ENCODE measurements at places on chromosomes 5 and 9.

DNA sequence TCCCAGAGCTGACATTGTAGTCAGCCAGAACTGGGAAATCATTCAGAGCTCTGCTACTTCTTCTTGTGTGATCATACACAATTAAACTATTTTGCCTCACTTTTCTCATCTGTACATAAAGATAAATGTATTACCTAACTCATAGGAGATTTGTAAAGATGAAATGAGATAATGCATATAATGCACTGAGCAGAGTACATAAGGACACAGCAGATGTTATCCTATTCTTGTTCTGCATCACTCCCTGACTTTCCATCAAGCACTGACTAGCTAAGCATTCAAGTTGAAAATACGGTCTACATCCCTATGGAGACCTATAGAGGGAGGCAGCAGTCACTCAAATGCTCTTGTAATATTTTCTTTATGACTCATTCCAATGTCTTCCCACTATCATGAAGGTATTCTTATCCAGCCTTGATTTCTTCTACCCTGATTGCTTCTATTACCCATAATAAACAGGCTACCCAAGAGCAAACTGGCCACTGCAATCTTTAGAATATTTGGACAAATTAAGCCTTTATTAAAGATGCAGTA is 16.3 kb upstream of the PRR16 start:
- no peaks in the 10 kb centered on the region for H3K36me3 ChIP-seq
- no peaks in the 10 kb centered on the region for H3K4me1 ChIP-seq
- no peak overlapping the region for H3K27ac ChIP-seq
- no peak for DNase-seq

- H3K4me1 ChIP-seq, result peaks cover 42% of the 10 kb centered on the region
- peak overlapping the region; percentile 76 for H3K27ac ChIP-seq
- H3K27me3 ChIP-seq, result no peaks in the 10 kb centered on the region
- H3K36me3 ChIP-seq, result no peaks in the 10 kb centered on the region
Measured at GRCh38 chr9:35914301-35914807, 5.1 kb downstream of the SPAAR start.

GRCh38 chr9:95211028-95211427 is 106.5 kb downstream of the FANCC start:
- H3K27ac ChIP-seq, result no peak overlapping the region
- no peaks in the 10 kb centered on the region for H3K27me3 ChIP-seq
- H3K4me1 ChIP-seq, result peaks cover 3% of the 10 kb centered on the region

DNA sequence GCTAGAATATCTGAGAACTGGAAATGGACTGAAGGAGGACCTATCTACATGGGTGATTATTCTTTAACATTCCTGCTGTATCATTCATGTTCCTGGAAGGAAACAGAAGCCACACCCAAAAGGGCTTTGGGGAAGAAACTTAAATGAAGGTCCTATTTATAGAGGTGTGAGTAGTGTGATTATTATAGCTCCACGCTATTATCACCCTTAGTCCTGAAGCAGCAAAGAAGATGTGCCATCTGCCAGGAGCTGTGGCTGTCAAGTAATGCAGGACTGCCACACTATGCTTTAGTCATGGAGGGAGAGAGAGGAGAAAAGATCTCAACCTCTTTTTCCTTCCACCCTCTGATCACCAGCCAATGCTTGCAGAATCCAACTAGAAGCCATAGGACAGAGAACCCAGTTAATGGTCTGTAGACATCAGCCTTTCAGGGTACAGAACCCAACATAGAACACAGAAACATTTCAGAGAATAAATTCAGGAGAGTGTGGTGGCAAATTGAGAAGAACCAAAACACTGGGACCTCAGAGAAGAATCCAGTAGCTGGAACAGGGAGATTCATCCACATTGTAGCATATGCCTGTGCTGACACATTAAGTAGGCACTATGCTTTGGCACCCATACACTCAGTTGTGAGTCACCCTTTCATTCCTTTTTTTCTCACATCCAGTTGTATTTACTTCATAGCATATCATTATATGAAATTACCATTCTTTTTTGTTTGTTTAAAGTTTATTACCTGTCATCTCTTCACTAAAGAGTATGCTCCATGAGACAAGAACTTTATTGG is 21.0 kb upstream of the RNF180 start:
- no peak overlapping the region for H3K4me3 ChIP-seq
- H3K27me3 ChIP-seq, result no peaks in the 10 kb centered on the region
- H3K27ac ChIP-seq, result no peak overlapping the region
- no peak for DNase-seq
- no peaks in the 10 kb centered on the region for H3K4me1 ChIP-seq

DNA sequence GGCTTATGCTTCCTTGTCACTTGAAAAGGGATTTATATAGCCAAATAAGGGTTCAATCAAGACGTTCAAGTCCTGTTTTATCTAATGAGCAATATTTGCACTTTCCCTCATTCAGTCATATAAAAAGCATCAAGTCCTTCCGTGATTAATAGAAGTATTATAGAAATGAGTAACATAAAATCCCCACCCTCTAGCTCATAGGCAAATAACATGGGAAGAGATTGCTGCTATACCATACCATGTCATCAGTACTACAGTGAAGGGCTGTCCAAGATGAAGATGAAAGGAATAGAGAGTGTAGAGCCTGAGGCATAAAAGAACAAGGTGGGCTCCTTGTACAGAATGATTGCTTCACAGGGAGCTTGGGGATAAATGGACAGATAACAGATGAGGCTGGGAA is 20.4 kb upstream of the PAPPA start:
- no peaks in the 10 kb centered on the region for H3K36me3 ChIP-seq
- H3K4me3 ChIP-seq, result no peak overlapping the region
- no peak overlapping the region for H3K27ac ChIP-seq
- no peaks in the 10 kb centered on the region for H3K27me3 ChIP-seq

DNA sequence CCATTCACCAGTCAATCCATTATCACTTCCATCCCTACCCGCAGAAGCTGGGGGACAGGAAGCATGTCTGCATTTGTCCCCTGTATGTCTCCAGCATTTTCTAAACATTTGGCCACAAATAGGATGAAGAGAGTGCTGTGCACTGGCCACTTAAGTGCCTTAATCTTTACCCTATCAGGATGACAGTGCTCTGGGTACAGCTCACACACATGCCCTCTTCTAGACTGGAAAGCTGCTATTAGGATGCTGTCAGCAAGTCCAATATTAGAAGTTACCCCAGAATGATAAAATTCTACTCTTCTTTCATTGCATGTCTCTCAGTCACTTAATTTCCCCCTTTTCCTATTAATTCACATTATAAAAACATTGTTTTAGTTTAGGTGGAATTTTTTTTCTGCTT is 168.4 kb downstream of the RASEF start:
- DNase-seq, result no peak
- H3K4me3 ChIP-seq, result no peak overlapping the region
- H3K4me1 ChIP-seq, result no peaks in the 10 kb centered on the region
- H3K27me3 ChIP-seq, result no peaks in the 10 kb centered on the region

- DNase-seq, result no peak
- no peaks in the 10 kb centered on the region for H3K4me1 ChIP-seq
- no peaks in the 10 kb centered on the region for H3K27me3 ChIP-seq
- H3K4me3 ChIP-seq, result no peak overlapping the region
Measured at GRCh38 chr9:90044710-90045151, 439.9 kb downstream of the GADD45G start.

GRCh38 chr9:37364751-37365360 is 57.6 kb upstream of the GRHPR start:
- H3K4me1 ChIP-seq, result no peaks in the 10 kb centered on the region
- no peaks in the 10 kb centered on the region for H3K36me3 ChIP-seq
- no peaks in the 10 kb centered on the region for H3K27me3 ChIP-seq
- H3K27ac ChIP-seq, result no peak overlapping the region

GRCh38 chr9:108724652-108725051 is 131.1 kb downstream of the ACTL7B start:
- no peaks in the 10 kb centered on the region for H3K36me3 ChIP-seq
- H3K4me3 ChIP-seq, result no peak overlapping the region
- peaks cover 10% of the 10 kb centered on the region for H3K4me1 ChIP-seq
- no peaks in the 10 kb centered on the region for H3K27me3 ChIP-seq
- H3K27ac ChIP-seq, result no peak overlapping the region
- DNase-seq, result no peak
